ENCODE measurements at places on chromosomes 13 and 19.

- no peak for DNase-seq
Measured at GRCh38 chr13:111217641-111218040, 102.5 kb downstream of the ARHGEF7 start.

- no peak for DNase-seq
Measured at GRCh38 chr13:104385404-104385803, 1319.2 kb upstream of the SLC10A2 start.

DNA sequence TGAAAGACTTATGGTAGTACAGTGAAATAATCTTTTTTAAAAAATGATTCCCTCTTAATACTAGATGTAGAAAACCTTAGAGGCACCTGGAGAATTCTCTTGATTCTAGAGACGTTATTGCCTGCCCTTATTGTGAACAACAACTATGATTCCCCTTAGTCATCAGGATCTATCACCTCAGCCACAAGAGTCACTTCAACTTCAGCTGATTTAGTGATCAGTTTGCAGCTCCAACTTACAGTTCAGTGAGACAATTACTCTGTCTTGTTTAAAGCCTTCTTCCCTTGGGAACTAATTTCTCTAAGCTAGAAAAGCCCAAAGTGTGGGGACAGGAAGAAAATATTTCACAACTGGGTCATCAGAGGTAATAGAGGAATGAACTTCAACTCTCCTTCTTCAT is 254.3 kb upstream of the SLITRK1 start:
- DNase-seq, result no peak

GRCh38 chr13:31012655-31013024 is 80.2 kb downstream of the TEX26 start:
- no peak for DNase-seq

DNA sequence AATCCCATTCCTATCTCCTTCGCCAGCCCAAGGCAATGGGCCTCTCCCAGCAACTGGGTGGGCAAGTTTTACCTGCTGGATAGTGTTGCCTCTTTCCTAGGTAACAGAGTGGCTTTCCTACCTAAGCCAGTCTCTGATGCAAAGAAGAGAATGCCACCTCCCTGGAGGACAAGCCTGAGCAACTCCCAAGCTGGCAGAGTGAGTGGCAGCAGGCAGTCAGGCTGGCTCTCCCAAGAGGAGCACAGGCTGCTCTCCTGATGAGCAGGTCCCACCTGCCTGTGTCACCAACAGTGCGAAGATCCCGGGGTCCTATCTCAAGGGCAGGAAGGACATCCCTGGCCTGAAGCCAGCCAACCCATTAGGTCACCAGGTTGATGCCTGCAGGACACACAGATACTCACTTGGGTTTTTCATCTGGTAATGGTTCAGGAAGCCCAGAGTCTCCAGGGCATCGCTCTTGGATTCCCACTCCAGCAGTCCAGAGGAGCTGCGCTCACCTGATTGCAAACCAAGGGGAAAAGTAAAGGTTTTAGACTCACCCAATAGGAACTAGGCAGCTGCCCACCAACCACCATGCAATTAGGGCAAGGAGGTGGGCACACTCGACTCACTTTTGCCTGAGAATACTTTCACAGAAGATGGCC is 5.5 kb upstream of the ECH1 start:
- no peak for DNase-seq

- DNase-seq, result no peak
Measured at GRCh38 chr19:37127999-37128820, 44.3 kb downstream of the ZNF585A start.

- no peak for DNase-seq
Measured at GRCh38 chr19:28694812-28695211, 518.1 kb downstream of the UQCRFS1 start.

- DNase-seq, result peak; percentile 34
Measured at GRCh38 chr19:5585461-5586299, 17.9 kb upstream of the TINCR start.

GRCh38 chr13:110712081-110712848 is 1.2 kb upstream of the ING1 start:
- DNase-seq, result peak; percentile 85

DNA sequence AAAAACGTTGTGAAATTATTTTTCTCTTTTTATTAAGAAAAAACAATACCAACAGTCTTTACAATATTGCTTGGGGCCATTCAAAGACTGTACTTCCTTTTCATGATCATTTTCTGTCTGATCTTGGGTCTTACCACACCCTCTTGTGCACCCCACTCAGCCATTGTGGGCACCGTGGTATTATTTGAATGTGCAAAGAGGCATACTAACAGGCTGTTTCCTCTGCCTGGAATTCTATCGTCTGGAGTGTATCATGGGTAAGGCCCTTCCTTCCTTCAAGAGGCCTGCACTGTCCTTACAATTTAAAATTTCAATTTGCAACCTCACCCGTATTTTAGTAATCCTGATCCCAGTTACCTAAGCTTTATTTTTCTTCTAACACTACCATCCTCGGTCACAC is 76.5 kb downstream of the FGF14 start:
- no peak for DNase-seq

DNA sequence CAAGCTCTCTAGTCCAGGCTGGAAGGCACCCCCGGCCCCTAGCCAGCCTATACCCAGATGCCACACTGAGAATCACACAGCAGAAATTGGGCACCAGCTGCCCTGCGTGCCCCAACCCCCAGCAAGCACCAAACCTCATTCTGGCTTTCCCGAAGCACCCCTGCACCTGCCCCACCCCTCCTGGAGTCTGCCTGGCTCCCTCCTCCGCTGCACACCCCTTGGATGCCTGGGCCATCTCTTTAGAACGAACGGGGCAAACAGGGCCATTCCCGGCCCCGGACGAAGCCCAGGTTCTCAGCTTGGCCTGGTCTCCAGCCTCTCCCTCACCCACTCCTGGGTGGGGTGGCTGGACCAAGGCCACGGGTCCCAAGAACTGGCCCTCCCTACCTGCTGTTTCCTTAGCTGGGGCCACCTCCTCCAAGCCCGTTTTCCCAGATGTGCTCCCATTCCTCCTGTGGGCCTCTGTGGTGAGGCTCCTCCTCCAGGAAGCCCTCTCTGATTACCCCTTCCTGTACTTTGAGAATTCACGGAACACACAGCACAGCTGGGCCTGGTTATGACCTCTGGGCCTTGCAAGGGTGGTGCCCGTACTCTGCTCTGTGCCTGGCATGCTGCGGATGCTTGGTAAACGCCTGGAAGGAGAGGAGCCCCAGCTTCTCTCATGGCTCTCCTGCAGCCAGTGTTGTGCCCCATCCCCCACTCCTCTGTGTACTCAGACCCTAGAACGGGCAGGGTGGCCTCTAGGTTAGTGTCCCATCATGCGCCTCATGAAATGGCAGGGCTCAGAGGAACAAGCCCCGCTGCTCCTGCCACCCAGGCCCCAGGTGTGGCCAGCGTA is 21.4 kb downstream of the CEBPG start:
- no peak for DNase-seq

DNA sequence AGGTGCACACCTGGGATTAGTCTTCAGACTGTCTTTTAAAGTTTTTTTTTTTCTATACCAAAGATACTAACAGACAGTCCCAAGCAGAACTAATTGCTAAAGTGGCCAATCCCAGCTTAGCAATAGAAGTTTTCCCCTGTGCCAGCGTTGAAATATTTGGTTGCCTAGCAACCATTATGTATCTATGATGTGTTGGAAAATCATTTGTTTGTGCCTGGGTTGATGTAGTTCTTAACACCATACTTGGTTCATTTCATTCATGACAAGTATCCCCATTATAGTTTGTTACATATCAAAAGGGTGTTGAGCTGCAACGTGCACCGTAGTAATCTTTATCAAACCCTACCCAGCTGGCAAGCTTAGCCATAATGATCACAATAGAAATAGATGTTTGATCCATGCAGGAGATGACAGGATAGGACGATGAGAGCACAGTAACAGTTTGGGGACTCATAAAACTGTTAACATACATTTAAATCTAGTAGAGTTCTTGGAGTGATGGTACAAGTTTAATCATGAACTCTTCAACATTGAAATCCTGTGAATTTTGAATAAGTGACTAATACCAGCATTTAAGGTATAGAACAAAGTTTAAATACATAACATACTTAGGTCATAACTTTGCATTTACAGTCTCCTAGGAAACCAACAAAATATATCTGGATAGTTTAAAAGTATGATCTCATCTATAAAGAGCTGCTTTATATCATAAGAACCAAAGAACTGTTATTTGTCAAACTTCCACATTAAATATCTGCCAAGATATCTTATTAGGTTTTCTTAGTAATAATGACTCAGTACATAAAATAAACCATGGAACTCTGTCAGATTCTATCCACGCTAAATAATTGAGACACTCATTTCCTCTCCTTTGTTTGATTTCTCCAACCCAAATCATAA is 73.4 kb downstream of the MBNL2 start:
- DNase-seq, result no peak

DNA sequence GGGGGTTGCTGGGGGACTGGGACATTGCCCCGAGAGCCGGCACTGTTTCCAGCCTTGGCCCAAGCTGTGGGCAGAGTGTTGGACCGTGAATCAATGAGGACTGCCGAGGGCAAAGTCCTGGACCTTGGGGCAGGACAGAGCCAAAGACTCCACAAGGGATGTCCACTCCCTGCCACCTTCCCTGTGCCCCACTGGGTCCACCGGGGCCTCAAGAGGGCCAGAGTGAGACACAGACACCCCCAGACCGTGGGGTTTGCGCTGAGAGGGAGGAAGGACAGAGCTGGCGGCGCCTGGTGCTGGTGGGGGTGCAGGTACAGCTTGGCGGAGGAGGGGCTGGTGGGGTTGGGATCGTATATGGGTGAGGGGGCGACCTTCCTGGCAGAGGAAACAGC is 11.8 kb downstream of the MAST3 start:
- DNase-seq, result no peak

- DNase-seq, result no peak
Measured at GRCh38 chr13:51999921-52000320, 11.3 kb downstream of the ATP7B start.

- DNase-seq, result no peak
Measured at GRCh38 chr13:25732111-25732865, 319.5 kb downstream of the SHISA2 start.

DNA sequence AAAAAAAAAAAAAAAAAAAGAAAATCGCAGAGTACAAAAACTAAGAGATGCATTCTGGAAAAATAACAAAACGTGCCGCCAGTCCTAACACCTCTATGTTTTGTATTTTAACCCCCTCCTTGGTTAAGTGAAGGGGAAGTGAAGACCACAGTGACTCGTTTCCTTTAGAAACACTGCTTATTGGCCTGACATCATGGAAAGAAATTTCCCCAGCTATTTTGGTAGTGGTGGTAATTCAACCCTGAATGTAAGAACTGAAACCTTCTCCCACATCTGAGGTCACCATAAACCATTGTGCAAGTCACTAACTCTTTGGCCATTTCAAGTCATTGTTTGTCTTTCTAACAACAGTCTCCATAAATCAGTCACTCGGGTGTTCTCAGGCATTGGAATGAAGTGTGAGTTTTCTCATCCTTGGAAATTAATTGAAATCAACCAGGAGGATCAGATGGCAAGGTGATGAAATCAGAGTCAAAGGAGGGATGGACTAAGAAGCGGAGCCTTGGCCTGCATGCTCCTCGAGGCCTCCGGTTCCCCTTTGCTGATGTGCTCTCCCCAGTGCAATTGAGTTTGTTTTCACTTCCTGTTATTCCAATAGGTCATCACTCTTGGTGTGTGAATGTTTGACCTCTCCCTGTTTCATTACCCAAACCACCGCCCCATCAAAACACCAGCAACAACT is 443.9 kb downstream of the FGF9 start:
- no peak for DNase-seq

GRCh38 chr19:49368711-49369358 is 5.2 kb downstream of the DKKL1 start:
- no peak for DNase-seq

GRCh38 chr13:113794086-113794485 is 35.1 kb downstream of the TMEM255B start:
- no peak for DNase-seq

DNA sequence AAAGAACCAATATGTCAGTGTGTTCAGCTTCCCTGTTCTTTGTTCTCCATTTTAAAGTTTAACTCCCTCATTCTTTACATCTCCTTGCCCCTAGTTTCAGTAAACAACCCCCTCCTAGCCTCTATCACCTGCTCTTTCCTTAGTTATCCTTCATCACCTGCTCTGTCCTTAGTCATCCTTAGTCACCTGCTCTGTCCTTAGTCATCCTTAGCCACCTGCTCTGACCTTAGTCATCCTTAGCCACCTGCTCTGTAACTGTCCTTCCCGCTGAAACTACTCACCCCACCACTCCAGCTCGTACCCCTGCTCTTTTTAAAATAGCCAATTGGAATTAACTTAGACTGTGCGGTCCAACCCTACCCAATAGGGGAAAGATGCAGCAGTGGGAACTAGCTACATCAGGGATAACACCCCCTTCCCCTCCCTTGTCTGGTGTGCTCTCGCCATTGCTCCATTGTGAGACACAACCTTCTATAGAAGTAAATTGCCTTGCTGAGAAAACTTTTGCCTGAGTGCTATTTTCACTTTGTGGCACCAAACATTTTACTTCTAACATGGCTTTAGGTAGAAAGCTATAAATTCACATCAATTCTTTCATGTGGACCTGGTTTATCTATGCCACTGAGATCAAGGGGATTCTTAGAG is 16.2 kb downstream of the EDNRB start:
- no peak for DNase-seq

DNA sequence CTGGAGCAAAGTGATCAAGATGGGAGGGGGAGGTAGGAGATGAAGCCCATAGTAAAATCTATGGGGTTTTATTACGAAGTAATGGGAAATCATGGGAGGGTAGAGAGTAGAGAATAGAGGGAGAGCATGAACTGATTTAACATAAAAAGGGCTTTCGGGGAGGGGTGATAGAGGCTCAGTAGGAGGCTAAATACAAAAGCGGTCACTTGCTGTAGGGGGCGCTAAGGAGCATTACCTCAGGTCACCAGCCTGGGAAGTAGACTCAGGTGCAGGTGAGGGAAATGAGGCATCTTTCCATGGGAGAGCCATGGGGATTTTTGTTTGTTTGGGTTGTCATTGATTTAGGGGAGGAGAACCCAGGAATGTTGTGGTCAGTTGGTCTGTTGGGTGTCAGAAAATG is 14.1 kb downstream of the KRTDAP start:
- no peak for DNase-seq

- DNase-seq, result no peak
Measured at GRCh38 chr19:33171916-33172359, 22.2 kb upstream of the LRP3 start.

DNA sequence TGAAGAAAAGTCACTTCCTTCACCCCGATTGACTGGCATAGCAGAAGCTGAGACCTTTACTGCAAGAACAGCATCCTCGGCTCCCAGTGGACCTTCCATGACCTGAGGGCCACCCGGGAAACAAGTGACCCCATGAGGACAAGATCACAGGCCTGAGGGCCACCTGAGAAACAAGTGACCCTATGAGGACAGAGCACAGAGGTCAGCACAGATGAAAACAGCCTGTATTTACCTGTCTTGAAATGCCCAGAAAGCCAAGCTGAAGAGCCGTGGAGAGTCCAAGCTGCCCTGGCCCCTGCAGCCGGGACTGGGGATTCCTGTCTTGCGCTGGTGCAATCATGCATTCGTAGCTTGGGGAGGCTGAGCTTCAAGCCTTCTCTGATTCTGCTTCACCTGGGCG is 114.2 kb upstream of the SPACA7 start:
- DNase-seq, result no peak

DNA sequence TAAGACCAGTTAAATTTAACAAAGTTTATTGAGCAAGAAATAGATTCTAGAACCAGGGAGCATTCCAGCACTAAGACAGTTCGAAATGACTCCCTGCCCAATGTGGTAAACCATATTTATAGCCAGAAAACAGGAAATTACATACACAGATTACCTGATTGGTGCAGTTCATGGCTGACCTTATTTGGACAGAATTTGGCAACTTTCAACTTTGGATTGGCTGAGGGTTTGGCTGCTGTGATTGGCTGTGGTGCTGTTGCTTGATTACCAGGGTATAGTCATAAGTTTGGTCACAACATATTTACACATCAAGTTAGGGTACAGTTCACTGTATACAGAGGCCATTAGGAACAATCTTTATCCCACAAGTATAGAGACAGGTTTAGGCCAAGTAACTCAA is 984.8 kb upstream of the MIR17HG start:
- no peak for DNase-seq

All from stimulated activated CD8-positive, alpha-beta memory T cell treated with anti-CD3 and anti-CD28 coated beads, Interleukin-4, amount 100 ng/mL, for 24 hours (primary cell).